G401 (cell line): ENCODE measurements at places on chromosomes 1 and 21.

DNA sequence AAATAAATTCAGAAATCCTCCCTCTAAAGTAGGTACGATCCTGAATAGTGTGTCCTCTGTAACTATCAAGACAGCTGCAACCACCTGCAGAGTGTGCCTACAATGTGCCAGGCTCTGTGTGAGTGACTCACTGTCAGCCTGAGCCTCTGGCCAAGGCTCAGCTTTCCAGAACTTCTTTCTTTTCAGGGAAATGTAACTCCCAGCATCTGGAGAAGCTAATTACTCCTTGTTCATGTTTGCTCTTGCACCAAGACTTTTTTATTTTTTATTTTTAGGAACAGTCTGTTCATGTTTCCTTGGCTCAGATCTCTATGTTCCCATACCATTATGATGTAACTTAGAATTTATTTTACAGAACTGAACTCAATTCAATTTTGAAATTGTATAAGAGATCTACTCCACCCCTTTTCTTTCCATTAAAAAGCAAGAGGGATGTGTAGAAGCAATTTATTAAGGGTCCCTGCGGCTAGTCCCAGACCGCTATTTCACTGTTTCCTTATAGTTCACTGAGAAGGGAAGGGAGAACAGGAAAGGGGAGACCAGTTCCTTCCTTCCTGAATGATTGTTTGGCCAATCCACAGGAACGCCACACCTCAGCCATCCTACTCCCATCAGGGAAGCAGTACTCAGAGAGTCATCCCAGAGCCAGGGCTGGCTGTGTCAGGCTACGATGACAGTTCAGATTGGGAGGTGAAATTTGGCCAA, 112.4 kb upstream of the ZNF648 start:
- no peak for DNase-seq

- DNase-seq = no peak
Observed at GRCh38 chr1:193448682-193449461, 262.5 kb upstream of the B3GALT2 start.

DNA sequence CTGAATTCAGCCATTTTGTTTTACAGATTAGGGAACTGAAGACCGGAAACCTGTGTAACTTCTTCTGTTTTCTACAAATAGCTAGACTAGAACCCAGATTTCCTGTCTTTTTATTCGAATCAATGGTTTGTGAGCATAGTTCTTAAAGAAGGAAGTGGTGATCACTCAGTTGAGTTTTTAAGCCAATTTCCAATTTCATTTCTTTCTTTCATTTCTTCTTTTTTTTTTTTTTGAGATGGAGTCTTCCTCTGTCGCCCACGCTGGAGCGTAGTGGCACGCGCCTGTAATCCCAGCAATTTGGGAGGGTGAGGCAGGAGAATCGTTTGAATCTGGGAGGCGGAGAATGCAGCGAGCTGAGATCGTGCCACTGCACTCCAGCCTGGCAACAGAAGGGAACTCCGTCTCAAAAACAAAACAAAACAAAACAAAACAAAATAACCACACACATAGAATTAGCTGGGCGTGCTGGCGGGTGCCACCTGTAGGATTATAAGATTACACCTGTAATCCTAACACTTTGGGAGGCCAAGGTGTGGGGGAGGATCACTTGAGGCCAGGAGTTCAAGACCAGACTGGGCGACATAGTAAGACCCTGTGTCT, 3.0 kb upstream of the MDM4 start:
- no peak for DNase-seq

DNA sequence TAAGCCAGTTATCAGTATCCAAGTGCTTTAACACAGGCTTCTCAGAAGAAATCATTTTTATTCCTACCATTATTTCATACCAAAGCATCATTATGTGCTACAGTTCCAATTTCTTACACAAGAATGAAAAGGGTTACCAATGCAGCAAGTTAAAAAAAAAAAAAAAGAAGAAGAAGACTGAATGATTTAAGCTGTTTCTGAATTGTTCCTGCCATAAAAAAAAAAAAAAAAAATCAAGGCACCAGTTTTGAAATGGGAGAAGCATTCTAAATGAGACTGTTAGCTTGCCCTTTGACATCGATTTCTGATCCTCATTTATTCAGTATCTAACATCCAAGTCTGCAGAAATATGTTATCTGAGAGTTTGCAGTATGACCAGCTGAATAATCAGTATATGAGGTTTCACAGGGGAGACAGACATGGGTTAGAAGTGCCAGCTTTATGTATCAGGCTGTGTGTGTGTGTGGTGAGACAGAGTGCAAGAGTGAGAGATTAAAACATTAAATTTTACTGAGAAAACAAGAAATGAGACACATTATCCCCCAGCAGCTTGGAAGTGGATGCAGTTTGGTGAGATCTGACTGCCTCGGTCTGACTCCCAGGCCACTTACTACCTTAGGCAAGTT, 105.8 kb downstream of the COLGALT2 start:
- DNase-seq = no peak

GRCh38 chr21:28250946-28251345, 741.7 kb downstream of the LTN1 start:
- DNase-seq = no peak

GRCh38 chr1:228048659-228049298, 33.7 kb upstream of the ARF1 start:
- DNase-seq = no peak

DNA sequence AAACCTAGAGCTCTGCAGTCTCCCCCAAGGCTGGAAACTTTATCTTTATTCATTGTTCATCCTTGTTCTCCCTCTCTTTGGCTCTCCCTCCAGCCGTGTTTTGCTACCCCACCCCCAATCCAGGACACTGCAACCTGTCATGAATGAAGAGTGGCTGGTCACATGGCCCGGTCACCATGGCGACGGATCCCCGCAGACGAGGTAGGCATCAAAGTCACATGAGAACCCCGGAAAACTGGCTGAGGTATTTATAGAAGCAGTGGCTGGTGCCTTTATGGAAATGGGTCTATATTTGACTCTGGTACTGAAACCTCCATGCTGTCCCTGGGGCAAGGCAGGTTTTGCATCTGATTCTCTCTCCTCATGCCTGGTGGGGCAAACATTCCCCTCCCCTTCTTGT, 13.4 kb upstream of the SLC6A17 start:
- peak; percentile 99 for DNase-seq

DNA sequence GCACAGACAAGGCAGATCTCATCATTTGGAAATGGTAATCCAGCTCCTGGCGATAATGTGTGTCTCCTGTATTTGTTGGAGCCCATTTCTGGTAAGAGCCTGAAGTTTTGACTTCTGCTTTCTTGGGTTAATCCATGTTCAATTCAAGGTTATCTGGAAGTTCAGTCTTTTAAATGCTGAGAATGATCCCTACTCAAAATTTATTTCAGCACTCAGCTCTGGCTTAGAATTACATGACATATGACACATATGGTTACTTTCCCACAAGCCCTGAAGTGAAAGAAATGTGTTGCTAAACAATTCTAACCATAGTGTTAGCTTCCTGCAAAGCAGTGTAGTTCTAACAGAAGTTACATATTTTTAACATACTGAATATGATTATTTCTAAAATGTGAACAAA, 2.7 kb downstream of the PTGFR start:
- no peak for DNase-seq

- DNase-seq = no peak
Observed at GRCh38 chr1:2821966-2822620, 20.6 kb upstream of the TTC34 start.

- DNase-seq = no peak
Observed at GRCh38 chr1:24364975-24365678, 46.0 kb downstream of the GRHL3 start.
